ENCODE measurements at places on chromosomes 12 and 14.
A peak's percentile ranks its signal among the peaks of the same experiment; 100 is the strongest.

GRCh38 chr14:94113908-94114588 lies 3.5 kb downstream of the IFI27 start:
- no peak overlapping the region for H3K27ac ChIP-seq
- H3K4me3 ChIP-seq = no peak overlapping the region
- no peak for DNase-seq

- H3K27ac ChIP-seq = peak overlapping the region; percentile 99
- peak; percentile 78 for DNase-seq
- peaks cover 96% of the 10 kb centered on the region for H3K4me1 ChIP-seq
- H3K36me3 ChIP-seq = peaks cover 87% of the 10 kb centered on the region
- peak overlapping the region; percentile 99 for H3K4me3 ChIP-seq
These were observed 8.1 kb downstream of the PTPN6 start for GRCh38 chr12:6959058-6959804.

DNA sequence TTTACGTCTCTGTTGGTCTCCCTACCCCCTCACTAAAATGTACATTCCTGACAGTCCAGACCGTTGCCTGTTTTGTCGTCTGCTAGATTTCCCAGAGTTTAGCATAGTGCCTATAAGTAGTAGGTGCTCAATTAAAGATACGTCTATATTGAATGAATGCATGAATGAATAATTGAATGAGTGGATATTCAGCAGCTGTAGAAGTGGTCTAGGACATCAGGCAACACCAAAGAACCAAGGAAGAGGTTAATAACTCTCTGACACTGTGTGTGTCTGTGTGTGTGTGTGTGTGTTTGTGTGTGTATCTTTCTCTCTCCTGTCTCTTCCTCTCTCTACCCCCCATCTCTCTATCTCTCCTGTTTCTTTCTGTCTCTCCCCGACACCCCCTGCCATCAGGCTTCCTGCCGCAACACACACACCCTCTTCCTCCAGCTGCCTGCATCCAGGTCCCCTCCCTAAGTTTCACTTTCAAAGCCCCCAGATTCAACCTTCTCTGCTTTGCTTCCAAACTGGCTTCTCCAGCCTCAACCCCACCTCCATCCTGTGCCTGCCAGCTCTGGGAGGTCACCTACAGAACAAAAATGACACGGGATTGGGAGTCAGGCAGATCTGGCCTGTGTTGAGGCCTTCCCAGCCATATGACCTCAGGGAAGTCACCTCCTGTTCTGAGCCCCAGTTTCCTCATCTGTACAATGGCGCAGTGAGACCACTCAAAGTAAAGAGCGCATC lies 119.9 kb upstream of the NCOR2 start:
- peaks cover 34% of the 10 kb centered on the region for H3K4me1 ChIP-seq
- no peak overlapping the region for H3K4me3 ChIP-seq
- H3K27ac ChIP-seq = no peak overlapping the region

- no peak overlapping the region for H3K4me3 ChIP-seq
- peaks cover 32% of the 10 kb centered on the region for H3K27me3 ChIP-seq
- no peak for DNase-seq
- peaks cover 11% of the 10 kb centered on the region for H3K4me1 ChIP-seq
- H3K27ac ChIP-seq = no peak overlapping the region
These were observed 4.2 kb upstream of the RIPK3 start for GRCh38 chr14:24343795-24344660.

GRCh38 chr14:85947461-85948139 lies 417.7 kb downstream of the FLRT2 start:
- no peak overlapping the region for H3K4me3 ChIP-seq
- H3K4me1 ChIP-seq = peaks cover 26% of the 10 kb centered on the region
- DNase-seq = no peak
- H3K27me3 ChIP-seq = no peaks in the 10 kb centered on the region
- H3K36me3 ChIP-seq = peaks cover 26% of the 10 kb centered on the region

- H3K27me3 ChIP-seq = peaks cover 15% of the 10 kb centered on the region
- H3K4me3 ChIP-seq = no peak overlapping the region
- no peak overlapping the region for H3K27ac ChIP-seq
These were observed 25.4 kb downstream of the SVOP start for GRCh38 chr12:108995370-108995992.

Measured in activated T-cell treated with anti-CD3 and anti-CD28 coated beads, Interleukin-2, amount 50 U/mL, for 24 hours (primary cell).